Hepatocyte (in vitro differentiated cells): ENCODE measurements at places on chromosomes 5 and 9. TPM values are rescaled to one million over a fixed set of nuclear protein-coding genes. Genes with fewer than 3 reads are reported as not detected.

The ADGRD2 gene
- polyA plus RNA-seq, result not detected in 2 replicates

The IL7R gene
- 0.13 and 0.47 TPM in 2 replicates for polyA plus RNA-seq

- DNase-seq, result no peak
Measured at GRCh38 chr5:54869691-54870090, 115.7 kb downstream of the ESM1 start.

- no peak for DNase-seq
Measured at GRCh38 chr9:134204041-134204440, 39.7 kb upstream of the RNU6ATAC start.

DNA sequence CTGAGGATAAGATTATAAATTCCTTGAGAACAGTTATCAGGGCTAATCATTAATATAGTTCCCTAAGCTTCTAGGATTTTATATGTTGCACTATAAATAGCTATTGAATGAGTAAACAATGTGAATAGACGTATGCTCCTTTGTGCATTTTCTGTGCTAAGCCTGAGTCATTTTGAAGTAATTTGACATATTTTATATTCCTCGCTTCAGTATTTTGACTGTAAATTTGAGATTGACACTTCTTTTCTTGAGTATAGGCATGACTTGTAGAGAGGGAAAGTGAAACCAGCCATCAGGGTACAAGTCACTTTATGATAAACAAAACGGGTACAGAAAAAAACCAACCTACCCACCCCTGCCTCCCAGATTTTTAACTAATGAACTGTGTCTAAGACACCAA, 367.7 kb upstream of the PRR16 start:
- DNase-seq, result no peak

DNA sequence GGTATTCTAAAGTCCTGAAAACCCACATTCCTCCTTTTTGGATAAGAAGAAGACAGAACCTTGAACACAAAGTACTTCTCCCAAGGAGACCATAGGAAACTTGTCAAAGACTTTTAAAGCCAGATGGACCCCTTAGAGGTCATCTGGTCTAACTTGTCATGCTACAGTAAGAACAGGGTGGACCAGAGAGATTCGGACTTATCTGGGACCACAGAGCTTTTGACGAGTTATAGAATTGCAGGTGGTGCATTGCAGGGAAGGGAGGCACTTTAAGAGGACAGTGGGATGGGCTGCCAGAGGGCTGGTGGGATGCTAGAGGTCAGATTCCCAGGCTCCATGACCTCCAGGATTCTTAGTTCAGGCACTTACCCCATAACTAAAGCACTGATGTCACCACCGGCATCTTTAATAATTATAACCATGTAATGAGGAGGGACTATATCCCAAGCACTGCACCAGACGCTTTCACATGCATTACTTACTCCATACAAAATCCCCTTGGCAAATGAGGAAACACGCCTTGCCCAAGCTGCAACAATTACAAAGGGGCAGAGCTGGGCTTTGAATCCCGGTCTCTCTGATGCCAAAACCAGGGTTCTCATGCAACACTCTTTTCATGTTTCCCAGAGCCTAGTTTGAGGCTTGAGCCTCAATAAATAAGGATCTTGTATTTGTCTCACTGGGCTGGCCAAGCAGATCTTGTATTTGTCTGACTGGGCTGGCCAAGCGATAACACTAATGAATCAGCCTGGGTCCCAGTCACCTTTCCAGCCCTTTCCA, 12.8 kb upstream of the GPX3 start:
- DNase-seq, result no peak

GRCh38 chr9:70947086-70947485, 174.3 kb downstream of the TRPM3 start:
- no peak for DNase-seq

- DNase-seq, result peak; percentile 62
Measured at GRCh38 chr5:8908055-8908683, 637.7 kb downstream of the SEMA5A start.

The EFNA5 gene
- polyA plus RNA-seq, result 8.5 and 12.1 TPM in 2 replicates
